ENCODE measurements at places on chromosomes 1 and 21. TPM values are rescaled to one million over a fixed set of nuclear protein-coding genes. Genes with fewer than 3 reads are reported as not detected.

Gene MAP10
- total RNA-seq, result 1.1 TPM

DNA sequence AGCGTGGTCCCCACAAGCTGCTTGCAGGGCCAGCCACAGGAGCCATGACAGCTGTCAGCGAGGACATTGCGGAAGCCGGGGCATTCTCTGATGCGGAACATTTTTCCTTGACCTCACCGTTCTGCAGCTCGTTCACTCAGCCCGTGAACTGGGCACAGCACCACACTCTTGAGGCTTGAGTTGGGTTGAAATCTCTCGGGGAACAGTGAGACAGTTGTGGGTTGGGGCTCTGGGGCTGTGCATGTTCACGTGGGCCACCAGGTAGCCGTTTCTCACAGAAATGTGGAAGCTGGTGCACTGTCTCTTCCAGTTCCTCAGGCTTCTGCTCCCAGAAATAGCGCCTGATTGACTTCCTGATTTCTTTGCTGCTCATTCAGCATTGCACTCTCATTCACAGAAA is 69.8 kb downstream of the SPSB1 start:
- DNase-seq, result no peak

Gene TAF13
- total RNA-seq, result 145 TPM

Gene TGFB2
- 7.7 TPM for total RNA-seq

Gene SH2D1B
- total RNA-seq, result not detected

GRCh38 chr1:46529031-46529630 is 22.3 kb downstream of the KNCN start:
- DNase-seq, result no peak

Gene OR2M3
- total RNA-seq, result not detected

Gene ARHGAP29
- total RNA-seq, result 159 TPM

Gene GNG12
- 237 TPM for total RNA-seq

DNA sequence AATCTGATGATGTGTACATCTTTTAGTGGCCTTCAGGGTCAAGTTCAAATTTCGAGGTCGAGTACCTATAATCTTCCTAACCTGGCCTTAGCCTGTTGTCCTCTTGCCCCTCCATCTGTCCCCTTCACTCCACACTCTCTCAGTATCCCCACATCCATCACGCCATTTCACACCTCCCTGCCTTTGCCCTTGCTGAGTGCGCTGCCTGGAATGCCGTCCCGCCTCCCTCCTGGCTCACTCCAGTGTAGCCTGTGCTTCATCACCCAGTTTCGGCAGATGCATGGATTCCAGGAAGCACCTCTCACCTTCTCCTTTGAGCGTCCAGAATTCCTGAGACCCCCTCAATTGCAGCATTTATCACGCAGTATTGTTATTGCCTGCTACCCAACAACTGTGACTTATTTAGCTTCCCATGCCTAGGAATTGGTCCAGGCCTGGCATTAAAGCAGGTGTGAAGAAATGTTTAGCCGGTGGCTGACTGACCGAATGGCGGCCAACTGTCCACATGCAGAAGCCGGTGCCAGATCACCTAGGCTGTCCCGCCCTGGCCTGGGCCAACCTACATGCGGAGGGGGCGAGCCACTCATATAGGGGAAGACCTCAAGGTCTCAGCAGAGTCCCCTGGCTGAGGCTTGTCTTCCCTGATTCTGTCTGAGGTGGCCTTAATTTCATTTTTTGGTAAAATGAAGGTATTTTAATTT is 34.5 kb downstream of the MYOM3 start:
- no peak for DNase-seq

- no peak for DNase-seq
Measured at GRCh38 chr1:160061369-160062229, 8.4 kb downstream of the KCNJ10 start.

Gene TMPRSS15
- not detected for total RNA-seq

GRCh38 chr1:227156520-227156919 is 161.8 kb downstream of the CDC42BPA start:
- no peak for DNase-seq

Gene ADGRL4
- total RNA-seq, result 161 TPM

Gene PGBD5
- 0.07 TPM for total RNA-seq

Gene OR2L5
- total RNA-seq, result not detected

Gene CYP2J2
- total RNA-seq, result 0.42 TPM

Gene IFI44L
- 4.7 TPM for total RNA-seq

Gene AKR7A3
- 0.11 TPM for total RNA-seq
